Right hindlimb (tissue), 1 donor: ENCODE measurements at places on chromosomes 7 and 10.
A peak's percentile ranks its signal among the peaks of the same experiment; 100 is the strongest.

- no peak for DNase-seq
Measured at GRCh38 chr7:132547821-132548220, 28.4 kb downstream of the PLXNA4 start.

DNA sequence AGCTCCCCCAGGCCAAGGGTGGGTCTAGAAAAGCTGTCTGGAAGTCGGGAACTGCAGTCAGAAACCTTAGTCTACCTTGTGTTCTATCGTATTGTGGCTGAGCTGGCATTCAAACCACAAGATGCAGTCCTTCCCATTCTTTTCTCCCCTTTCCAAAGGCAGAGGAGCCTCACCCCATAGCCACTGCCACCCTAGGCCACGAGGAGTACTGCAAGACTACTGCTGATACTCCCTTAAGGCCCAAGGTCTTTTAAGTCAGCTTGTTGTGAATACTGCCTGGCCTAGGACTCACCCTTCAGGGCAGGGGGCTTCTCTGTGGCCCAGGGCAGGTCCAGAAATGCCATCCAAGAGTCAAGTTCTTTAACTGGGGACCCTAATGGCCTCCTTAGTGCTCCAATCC lies 214.5 kb upstream of the CNTNAP2 start:
- DNase-seq = no peak

GRCh38 chr10:36187380-36188079 lies 545.4 kb upstream of the FZD8 start:
- peak; percentile 79 for DNase-seq

GRCh38 chr7:130113887-130114286 lies 43.6 kb downstream of the KLHDC10 start:
- DNase-seq = no peak

DNA sequence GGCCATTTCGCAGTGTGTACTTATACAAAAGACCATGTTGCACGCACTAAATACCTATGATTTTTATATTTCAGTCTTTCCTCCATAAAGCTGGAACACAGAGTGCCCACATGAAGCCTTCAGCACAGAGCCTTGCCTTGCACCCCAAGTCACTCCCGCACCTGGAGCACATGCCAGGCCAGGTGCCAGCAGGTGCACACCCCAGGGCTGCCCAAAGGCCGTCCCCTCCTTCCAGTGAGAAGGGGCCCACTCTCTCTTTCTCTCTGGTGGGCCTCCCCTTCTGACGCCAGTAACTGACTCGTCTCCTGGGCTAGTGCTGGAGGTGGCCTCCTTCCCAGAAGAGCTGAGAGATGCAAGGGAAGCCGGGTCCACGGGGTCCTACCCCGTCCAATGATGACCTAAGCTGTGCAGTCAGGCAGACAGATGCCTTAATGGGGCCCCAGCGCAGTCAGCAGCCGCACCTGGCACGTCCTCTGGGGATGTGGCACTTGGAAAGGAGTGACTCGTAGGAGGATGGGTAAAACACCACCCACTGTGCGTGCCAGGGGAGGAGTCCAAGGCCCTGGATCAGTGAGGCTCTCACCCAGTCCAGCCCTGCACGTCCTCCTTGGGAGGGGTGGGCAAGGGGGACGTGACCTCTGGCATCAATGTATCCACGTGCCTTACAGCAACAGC lies 17.7 kb upstream of the SHH start:
- DNase-seq = no peak

DNA sequence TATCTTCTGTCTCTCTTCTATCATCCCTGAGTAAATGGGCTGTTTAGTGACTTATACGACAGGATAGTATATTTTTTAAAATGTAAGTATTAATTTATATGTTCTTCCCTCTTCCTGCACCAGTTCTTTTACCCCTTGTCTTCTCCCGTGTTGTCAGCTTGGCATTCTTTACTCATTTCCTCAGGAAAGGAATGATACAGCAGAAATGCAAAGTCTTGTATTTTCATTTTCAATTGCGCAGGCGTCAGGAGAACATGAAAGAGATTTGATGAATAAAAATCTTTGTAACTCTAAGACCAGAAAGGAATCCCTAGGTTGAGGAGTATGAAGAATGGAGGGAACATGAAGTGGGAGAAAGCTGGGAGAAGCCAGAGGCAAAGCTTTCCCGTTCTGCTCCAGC lies 18.8 kb upstream of the VPS41 start:
- no peak for DNase-seq
